ENCODE measurements at places on chromosomes 1 and 21. TPM values are rescaled to one million over a fixed set of nuclear protein-coding genes. Genes with fewer than 3 reads are reported as not detected.

CHRM3 gene
- 0.18 TPM for polyA plus RNA-seq

TDRD10 gene
- polyA plus RNA-seq, result 4.9 TPM

DNA sequence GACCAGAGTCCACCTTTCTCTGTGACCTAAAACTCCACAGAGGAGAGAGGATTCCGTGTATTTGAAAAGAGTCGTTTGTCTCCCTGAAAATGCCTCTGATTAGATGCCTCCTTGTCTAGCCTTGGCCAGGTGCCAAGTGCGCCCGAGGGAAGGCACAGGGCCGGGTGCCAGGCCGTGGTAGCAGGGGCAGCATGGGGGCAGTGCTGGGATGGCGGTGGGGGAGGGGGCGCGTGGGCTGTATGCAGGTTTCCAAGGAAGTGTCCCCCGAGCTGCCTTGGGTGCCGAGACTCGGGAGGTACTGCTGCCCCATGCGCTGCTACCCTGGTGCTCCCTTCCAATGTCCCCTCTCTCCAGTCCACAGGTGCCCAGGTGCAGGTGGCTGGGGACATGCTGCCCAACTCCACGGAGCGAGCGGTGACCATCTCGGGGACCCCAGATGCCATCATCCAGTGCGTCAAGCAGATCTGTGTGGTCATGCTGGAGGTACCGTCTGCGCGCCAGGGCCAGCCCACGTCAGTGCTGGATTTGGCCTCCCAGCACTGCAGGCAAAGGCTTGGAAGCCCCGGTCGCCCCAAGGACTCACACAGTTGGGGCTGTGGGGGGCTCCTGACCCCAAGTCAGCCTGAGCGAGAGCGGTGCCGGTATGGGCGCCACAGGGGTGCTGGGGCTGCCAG is 70.9 kb upstream of the COL6A1 start:
- DNase-seq, result peak; percentile 61

SOX13 gene
- 9.4 TPM for polyA plus RNA-seq

GRCh38 chr1:174736831-174737230 is 262.9 kb upstream of the CACYBP start:
- no peak for DNase-seq

Data from right cardiac atrium (tissue), 5 donors.